ENCODE measurements at places on chromosomes 1 and 21.

- no peak for DNase-seq
These were observed 14.7 kb upstream of the MT1HL1 start for GRCh38 chr1:237018896-237019295.

DNA sequence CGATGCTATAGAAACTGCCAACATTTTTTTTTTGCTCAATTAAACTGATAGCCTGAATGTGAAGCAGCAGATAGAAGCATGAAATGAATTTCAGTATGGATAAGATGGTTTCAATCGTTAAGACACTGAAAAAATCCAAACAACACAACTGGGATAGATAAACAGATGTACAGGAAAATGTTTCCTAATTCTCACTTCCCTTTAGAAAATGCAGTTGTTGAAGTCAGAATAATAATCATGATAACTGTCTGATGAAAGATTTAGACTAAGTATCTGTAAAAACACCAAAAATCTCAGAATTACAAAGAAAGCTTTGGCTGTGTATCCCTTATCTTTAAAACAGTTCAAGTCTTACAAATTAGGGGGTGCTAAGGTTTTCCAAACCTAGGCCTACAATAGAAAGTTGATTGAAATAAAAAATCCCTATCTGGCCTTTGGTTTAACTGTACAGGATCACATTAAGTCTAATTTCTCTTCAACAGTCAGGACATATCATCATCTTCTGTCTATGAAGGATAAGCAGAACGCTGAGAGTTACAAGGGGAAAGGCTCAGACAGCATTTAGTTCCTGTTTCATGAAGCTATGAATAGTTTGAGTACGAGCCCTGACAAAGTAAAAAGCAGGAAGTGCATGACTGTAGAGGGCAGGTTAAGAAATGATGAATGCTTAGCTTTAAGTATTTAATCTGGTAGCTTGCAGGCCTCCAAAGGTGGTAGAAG is 203.2 kb downstream of the APP start:
- no peak for DNase-seq

GRCh38 chr1:27150641-27151040 is 4.3 kb downstream of the SLC9A1 start:
- no peak for DNase-seq

DNA sequence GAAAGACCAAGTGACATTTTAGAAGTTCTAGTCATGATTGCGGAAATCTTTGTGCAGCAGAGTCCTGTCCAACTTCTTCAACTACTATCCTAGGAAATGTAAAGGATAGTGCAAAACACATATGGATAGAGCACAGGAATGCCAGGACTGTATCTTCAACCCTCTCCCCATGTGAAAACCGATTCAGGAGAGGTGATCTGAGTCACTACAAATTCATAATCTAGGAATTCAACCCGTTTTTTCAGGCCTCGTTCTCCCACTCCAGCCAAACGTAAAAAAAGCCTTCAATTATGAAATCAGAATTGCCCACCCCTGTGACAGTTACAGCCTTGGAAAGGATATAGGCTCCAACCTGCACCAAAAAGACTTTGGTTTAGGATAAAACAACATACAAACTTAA is 52.9 kb upstream of the RGS1 start:
- DNase-seq, result no peak

GRCh38 chr1:62514746-62515423 is 78.0 kb downstream of the USP1 start:
- DNase-seq, result no peak

DNA sequence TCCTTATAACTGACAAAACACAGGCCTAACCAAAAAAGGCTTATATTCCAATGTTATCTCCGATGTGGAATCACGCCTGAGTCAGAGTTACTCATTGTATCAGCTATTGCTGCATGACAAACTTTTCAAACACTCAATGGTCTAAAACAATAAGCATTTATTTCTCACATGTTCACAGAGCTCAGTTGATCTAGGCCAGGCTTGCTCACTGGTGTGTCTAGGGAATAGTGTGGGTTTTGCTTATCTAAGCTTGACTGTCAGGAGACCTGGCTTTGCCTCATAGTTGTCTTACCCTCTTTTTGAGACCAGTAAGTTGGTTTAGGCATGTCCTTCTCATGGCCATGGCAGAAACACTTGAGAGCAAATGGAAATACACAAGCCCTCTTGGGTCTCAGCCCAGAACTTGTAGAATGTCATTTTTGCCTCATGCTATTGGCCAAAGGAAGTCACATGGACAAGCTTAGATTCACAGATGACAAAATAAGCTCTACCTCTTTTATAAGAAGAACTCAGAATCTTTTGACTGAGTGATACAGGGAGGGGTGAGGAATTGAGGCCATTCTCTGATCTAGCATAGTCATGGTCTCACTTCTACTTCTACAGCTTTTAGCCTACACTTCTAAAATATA is 130.8 kb downstream of the HMCN1 start:
- DNase-seq, result no peak

GRCh38 chr1:1543706-1544099 is 3.3 kb upstream of the TMEM240 start:
- no peak for DNase-seq

GRCh38 chr21:32580949-32581348 is 4.4 kb downstream of the TCP10L start:
- DNase-seq, result no peak

DNA sequence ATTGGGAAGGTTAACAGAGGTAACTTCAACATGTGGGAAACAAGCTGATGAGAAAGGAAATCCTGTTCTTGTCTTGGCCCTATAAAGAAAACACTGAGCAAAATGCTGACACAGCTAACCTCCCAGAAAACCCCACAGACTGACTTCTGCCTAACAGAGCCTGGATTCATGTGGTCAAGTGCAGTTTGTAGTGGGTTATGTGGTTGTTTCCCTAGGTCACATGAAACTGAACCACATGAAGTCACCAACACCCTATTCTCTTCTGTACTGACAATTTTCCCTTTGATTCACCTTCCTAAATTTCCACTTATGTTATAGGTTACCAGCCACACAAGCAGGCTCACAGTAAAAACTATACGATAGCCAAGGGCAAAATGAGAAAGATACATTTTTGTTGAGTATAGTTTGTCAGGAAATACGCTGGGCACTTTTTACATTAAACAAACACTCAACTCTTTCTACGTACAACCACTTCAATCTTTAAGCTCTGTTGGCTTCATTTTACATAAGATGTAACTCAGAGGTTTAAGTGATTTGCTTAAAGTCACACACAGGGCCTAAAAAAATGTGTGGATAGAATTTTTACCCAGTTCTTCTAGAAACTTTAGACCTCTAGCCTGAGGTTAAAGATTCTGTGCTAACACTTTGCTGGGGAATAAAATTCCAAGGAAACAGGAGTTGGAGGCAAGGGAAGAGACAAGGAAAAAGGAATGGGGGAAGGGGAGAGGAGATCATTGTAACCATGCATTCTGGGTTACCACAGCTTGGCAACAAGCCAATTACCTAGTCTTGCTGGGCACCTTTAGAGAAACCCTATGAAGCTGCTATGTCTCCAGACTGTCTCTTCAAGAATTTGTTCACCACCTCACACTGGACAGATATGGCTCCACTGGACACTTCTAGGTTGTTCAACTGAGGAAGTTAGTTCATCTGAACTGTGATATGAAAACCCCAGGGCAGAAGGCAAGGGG is 601.6 kb upstream of the USP24 start:
- no peak for DNase-seq

- DNase-seq, result no peak
These were observed 5.2 kb downstream of the LEPR start for GRCh38 chr1:65425697-65426096.

DNA sequence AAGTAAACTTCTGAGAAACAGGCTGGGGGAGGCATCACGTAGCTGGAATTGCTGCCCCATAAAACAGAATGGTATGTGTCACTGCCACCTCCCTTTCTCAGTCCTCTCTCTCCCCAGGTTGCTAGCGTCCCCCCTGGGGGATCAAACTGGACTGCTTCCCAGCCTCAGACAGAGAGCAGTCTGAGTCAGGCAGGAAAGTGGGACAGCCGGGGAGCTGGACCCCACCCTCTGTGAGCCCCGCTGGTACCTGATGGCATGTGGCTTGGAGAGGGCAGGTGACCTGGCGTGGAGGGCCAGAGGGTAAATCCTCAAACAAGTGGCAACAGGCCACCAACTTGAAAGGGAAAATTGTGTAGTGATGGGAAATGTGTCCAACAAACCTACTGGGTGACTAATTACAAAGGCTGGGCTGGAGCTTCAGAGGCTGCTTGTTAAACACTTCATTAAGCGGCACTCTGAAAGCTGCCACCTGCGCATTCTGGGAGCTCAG is 1.0 kb upstream of the SFN start:
- no peak for DNase-seq

DNA sequence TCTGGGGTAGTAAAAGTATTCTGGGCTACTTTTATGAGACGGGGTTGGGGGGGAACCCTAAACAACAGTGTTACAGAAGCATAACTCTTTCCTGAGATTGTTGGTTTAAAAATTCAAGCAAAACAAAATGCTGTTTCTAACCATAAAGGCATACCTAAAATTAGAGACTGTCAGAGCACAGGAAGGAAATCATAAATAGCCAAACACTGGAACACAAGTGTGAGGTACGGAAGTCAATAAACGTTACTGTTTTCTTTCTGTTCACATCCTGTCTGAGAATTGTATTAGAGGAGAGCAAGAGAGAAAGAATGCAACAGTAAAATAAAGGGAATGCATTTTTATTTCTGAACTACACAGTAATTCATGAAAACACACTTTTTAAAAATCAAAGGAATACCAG is 42.8 kb upstream of the IL12RB2 start:
- DNase-seq, result no peak

DNA sequence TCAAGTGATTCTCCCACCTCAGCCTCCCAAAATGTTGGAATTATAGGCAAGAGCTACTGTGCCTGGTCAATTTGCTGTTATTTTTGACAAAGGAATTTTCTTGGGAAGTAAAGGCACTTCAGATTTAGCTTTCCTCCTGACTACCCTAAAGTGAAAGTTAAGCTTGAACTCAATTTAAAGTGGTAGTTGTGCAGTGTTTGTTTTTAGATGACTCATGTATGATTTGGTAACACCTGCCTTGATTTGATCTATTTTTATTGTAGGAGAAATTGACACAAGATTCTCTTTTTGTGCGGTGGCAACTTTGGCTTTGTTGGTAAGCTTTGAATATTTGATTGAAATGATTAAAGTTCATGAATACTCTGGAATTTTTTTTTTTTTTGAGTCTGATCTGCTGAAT is 5.0 kb downstream of the RABGGTB start:
- DNase-seq, result no peak

- DNase-seq, result no peak
These were observed 33.1 kb downstream of the FAM177B start for GRCh38 chr1:222769971-222770620.

DNA sequence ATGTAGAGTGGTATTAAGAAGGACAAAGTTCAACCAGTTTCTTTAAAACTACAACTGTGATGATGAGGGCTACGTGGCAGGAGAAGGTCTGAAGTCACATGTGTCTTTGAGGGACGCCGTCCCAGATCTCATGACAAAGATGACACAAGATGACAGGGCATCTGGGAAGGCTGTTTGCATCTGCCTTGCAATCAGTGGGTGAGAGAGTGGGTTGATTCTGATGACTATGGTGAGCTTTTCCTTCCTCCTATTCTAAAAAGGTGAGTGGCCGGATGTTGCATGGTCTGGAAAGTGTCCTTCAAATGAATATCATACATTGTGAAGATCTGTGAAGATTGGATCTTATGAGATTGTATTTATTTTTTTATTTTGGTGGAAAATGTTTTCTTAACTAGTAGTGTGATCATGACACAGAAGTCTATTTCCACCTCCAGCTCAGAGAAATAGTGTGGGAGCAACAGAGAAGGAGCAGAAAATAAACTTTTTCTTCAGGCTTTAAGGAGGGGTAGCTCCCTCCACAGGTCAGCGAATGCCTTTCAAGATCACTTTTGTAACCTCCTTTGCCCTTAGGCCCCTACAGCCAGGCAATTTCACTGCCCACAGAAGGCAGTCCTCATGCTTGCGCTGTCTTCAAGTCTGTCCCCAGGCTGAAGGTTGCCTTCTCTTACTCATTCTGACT is 76.0 kb upstream of the ATF3 start:
- DNase-seq, result no peak

DNA sequence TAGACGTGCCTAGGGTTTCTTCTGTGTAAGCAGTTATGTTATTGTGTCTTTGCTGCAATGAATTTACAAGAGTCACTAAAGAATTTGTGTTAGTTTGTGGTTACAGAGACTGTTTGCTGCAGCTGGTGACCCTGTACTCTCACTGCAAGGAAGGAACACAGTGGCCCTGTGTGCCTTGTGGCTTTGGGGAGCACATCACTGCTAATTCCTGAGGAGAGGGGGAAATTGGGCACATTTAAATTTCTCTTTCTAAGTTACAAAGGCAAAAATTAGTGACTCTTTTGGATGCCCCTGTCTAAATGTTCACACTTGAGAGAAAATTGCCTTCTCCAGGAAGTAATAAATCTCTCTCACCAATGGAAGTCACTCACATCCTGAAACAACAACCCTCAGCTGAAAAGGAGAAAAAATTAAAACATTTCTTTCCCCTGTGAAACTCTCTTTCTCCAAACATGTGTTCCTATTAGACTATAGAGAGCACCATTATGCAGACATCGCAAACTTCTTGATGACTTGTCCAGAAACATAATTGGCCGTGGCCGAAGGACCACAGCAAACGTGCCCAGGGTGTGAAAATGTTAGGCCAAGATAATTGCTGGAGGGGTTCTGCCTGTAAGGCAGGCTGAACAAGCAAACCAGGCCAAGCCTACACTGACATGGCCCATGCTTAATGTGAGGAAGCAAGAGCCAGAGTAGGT is 32.3 kb upstream of the SPAG17 start:
- no peak for DNase-seq

GRCh38 chr1:175146529-175147213 is 45.9 kb downstream of the KIAA0040 start:
- peak; percentile 50 for DNase-seq

GRCh38 chr1:924656-925560 is 1.2 kb downstream of the SAMD11 start:
- DNase-seq, result peak; percentile 25

DNA sequence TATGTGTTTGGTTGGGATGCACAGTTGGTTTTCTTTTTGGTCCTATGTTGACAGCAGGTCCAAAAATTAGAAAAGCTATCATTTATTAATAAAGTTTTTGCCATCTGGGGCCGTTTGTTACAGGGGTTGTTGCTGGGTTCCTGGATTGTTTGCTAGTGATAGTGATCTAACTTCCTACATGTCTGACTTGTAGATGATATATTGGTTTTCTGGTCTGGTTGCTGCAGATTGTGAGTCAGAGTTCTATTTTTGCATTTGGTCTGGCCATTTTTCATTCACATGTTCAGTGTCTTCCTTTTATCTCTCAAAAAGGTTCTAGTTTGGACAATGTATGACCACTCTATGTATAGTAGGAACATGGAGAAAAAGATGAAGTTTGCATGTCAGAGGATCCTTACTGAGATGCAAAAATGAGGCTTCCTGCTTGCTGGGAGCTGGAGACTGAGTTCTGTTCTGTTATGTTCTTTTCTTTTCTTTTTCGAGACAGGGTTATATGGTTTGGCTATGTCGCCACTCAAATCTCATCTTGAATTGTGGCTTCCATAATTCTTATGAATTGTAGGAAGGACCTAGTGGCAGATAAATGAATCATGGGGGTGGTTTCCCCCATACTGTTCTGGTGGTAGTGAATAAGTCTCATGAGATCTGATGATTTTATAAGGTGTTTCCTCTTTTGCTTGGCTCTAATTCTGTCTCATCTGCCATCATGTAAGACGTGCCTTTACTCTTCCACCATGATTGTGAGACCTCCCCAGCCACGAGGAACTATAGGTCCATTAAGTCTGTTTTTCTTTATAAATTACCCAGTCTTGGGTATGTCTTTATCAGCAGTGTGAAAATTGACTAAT is 4.2 kb upstream of the NVL start:
- DNase-seq, result no peak

GRCh38 chr1:119141020-119141424 is 569 bp upstream of the WARS2 start:
- DNase-seq, result no peak

GRCh38 chr1:232985882-232986526 is 35.6 kb downstream of the NTPCR start:
- DNase-seq, result no peak
